ENCODE measurements at places on chromosomes 12 and 14.

DNA sequence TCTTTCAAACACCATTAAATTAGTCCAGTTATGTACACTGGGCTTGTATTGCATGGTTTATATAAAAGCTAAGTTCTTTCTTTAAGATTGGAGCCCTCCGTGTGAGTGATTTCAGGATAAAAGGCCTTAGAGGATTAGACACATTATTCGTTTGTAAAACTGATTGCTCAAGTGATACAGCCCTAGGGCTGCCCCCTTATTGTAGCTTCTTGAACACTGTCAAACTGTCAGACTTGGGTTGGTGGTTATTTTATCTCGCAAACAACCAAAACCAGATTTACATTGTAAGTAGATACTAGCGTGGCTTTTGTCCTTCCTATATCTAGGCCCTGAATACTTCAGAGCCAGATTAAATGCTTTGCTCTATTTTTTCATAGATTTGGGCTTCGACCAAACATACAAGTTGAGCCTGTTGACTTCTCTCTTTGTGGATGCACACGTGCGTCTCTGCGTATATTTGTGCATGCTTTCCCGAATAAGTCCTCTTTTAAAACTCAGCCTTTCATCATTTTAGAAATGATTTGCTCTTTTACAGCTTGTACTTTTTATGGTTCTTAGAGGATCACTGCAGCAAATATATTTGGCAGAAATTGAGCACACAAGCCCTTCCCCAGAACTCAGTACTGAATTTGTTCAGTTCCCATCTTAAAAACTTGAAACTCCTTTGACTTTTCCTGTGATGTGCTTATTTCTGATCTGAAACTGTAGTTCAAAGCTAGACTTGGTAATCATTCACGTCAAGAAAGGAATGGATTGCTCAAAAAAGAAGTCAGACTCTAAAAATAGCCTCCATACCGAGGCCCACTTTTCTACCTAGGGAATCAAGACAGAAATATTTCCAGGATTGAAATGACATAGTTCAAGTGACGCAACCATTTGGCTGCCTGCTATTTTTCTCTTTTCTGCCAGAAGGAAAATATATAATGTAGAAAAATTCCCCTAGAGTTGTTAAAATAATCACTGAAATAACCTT is 129.5 kb downstream of the ETV6 start:
- peak; percentile 14 for DNase-seq

DNA sequence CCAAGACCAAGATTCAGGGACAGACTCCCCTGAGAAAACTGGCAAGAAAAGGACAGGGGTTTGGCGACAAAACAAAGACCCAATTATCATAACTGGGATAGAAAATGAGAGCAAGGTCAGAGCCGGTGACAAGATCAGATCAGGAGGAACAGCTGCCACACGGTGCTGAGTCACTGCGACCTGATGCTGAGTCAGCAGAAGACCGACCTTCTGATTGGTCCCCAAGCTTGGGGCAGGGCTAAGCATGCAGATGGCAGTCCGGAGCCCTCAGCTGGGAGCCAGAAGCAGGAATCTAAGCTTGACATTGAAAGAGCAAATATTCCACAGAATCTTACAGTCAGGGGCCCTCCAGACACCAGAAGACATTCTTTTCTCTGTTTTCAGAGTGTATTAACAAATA is 19.1 kb upstream of the ARMH4 start:
- peak; percentile 84 for DNase-seq

DNA sequence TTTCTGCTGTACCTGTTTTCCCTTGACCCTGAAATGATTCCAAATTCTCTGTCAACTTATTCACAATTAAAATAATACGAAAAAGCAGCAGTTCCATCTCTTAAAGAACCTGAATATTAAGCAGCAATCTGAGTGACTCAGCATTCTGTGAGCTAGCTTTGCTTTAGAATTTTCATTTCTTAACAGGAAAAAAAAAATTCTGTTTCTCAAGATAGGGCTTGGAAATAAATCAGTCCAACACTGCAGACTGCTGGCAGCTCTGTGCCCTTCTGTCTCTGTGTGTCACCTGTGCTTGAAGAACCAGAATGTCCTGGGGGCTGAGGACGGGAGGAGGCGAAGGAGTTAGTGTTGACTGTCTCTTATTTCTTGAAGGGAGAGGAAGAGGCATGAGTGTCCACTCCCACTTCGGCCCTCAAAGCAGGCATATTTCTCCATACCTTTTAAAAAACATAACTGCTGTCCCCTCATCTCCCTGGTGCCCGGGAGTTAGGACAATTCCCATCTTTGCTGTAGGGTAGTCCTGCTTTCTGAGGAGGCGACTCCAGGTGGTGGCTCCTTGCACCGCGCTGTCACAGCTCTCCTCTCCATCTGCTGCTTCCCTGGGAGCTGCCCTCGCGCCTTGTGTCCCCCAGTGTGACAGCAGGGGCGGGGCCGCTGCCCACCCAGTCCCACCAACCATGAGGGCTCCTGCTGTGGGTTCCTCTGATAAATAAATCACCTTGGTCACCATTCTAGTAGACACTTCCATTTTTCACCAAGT is 203.1 kb downstream of the CALM1 start:
- peak; percentile 40 for DNase-seq

DNA sequence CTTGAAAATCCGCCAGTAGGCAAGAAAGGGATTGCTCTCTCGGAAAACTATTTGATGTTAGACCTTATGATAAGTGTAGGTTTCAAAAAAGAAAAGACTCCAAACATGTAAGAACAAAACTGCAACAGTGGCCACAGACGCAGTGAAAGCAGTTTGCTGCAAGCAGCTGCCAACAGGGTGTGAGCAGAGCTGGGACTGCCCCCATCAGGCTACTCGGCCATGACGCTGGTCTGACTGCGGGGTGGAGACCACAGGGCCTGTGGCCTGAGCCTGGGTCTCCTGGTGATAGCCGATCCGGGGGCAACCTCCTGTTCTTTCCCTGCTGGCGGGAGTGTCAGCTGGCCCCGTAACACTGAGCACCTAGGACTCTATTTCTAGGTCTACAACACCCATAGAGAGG is 63.2 kb downstream of the AMN start:
- DNase-seq: peak; percentile 15

GRCh38 chr14:96434040-96434439 is 42.1 kb downstream of the AK7 start:
- DNase-seq: peak; percentile 51

DNA sequence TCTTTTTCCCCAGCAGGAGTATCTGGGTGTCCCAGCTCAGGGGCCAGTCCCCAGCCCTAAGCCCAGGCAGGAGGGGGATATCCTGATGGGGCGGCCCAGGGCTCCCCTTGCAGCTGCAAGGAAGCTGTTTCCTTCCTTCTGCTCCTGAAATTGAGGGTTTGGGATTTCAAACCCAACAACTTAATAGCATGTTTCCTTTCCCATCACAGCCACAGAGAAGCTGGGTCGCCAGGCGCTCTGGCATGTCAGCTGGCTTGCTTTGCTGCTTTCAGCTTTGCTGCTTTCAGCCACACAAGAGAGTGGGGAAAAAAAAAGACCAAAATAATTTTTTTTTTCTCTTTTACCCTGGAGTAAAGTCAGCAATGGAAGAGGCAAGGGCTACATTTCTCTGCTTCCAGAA is 30.0 kb downstream of the HVCN1 start:
- DNase-seq: no peak

All from bronchial epithelial cell (primary cell).